Ascending aorta (tissue), 2 donors: ENCODE measurements at places on chromosomes 7 and 10.

DNA sequence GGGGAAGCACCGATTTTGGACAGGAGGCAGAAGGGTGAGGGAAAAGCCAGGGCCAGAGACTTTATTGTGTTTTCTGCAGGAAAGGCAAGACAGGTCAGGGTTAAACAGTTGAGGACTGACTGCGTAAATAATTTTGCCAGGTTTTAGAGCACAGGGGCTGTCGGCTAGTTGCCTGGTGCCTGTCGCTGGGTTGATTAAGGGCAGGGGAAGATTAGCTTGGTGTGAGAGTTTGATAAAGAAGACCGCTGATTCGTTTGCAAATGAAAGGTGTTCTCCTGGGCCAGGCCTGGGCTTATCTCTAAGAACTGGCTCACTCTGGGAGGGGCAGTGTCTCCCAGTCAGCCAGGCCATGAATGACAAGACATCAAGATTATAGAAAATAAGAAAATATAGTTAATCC lies 75.6 kb downstream of the SLC37A3 start:
- DNase-seq = no peak

GRCh38 chr7:105003872-105004510 lies 10.0 kb upstream of the KMT2E start:
- DNase-seq = no peak

GRCh38 chr7:151759591-151760042 lies 117.3 kb downstream of the PRKAG2 start:
- DNase-seq = no peak

DNA sequence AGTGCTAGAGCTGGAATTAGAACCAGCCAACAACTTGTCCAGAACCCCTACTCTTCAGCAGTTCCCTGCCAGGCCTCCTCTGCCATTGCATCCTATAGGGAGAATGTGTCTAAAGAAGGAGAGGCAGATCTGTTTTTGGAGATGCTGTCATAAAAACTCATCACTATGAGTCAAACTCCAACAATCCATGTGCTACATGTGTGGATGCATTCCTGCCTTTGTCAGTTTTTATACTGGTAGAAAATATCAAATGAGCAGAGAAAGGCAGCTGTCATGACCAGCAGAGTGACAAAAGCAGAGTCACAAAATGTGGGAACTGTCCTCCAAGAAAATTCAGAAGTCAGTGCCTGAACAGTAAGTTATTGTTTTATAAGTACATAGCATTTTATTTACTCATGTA lies 93.0 kb downstream of the ABLIM1 start:
- no peak for DNase-seq

DNA sequence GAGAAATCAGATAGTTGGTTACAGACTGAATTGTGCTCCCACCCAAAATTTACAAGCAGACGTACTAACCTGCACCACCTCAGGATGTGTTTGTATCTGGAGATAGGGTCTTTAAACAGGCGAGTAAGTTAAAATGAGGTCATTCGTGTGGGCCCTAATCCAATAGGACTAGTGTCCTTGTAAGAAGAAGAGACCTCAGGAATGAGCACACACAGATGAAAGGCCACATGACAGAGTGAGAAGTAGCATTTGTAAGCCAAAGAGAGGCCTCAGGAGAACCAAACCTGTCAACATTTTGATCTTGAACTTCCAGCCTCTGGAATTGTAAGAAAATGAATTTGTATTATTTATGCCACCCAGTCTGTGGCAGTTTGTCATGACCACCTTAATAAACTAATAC lies 149.5 kb upstream of the VWC2 start:
- DNase-seq = no peak

- DNase-seq = no peak
Measured at GRCh38 chr7:131970602-131971001, 414.2 kb upstream of the PODXL start.

DNA sequence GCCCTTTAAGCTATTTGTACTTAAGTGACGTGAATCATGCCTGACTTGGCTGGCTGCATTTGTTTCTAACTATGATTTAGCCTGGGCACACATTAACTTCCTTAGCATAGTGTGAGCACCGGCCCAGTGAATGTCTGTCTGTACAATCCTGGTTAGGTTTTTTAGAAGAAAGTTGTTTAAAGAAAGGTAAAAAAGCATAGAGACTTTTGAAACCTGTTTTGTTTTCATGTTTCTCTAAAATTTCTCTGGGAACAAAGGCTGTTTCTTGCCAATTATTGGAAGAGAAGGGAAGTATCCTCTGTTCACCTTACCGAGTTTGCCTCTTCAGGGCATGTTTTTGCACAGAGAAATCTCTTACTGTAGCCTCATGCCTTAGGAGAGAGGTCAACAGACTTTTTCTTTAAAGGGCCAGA lies 42.9 kb upstream of the MET start:
- DNase-seq = peak; percentile 65

DNA sequence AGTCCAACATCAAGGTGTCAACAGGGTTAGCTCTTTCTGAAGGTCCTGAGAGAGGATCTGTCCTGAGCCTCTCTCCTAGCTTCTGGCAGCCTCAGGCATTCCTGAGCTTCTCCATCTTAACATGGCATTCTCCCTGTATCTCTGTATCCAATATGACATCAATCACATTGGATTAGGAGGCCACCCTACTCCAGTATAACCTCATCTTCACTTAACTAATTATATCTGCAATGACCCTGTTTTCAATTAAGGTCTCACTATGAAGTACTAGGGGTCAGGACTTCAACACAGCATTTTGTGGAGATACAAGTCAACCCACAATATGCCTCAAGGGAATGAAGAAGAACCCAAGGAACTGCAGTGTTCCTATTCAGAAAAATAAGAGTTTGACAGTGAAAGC lies 133.8 kb downstream of the RELN start:
- no peak for DNase-seq

- no peak for DNase-seq
Measured at GRCh38 chr7:30864101-30864500, 47.6 kb upstream of the AQP1 start.

DNA sequence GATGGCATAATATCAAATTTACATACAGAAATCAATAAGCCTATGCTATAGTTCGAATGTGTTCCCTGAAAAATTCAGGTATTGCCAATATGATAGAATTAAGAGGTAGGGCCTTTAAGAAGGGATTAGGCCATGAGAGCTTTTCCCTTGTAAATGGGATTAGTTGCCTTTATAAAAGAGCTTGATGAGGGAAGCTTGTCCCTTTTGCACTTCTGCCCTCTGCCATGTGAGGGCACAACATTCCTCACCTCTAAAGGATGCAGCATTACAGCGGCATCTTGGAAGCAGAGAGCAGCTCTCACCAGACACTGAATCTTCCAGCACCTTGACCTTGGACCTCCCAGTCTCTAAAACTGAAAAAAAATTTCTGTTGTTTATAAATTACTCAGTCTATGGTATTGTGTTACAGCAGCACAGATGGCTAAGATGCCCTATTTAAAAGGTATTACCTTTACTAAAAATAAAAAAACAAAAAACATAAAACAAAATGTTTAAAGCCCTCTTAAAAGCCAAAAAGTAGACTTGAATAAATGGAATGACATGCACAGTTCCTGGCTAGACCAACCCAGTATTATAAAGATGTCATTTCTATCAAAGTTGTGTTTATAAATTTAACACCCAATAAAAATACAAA lies 909.6 kb downstream of the REEP3 start:
- DNase-seq = no peak

DNA sequence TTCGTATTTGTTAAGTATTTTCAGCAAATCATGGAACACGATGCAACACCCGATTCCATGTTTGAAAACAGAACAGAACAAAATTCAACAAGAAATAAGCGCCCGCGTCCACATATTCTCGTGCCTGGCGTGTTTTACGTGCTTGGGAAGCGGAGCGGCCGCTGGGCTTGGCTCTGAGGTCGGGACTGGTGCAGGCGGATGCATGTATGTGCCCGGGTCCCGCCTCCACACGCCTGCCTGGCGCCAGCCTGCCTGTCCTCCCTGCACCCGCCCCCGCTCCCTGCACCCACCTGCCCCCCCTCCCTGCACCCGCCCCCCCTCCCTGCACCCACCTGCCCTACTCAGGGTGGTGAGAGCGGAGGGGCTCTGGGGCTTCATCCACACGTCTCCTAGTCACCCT lies 454.5 kb downstream of the DNAJB6 start:
- DNase-seq = no peak

DNA sequence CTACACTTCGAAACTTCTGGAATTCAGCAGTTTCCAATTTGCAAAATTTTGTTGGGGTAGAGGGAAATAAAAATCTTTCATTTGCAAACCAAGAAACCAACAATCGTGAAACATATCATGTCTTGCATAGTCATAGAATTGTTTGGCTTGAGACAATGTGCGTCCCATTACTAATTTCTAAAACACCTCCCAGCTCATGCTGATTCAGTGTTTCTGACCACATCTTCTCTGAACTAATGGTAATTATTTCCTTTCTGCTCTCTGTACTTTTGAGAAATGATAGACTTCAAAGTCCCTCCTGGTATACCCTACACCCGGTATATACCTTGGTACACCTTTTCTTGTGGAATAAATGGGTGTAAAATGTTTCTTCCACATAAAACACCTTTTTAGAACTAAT lies 41.8 kb upstream of the TSPAN13 start:
- no peak for DNase-seq

DNA sequence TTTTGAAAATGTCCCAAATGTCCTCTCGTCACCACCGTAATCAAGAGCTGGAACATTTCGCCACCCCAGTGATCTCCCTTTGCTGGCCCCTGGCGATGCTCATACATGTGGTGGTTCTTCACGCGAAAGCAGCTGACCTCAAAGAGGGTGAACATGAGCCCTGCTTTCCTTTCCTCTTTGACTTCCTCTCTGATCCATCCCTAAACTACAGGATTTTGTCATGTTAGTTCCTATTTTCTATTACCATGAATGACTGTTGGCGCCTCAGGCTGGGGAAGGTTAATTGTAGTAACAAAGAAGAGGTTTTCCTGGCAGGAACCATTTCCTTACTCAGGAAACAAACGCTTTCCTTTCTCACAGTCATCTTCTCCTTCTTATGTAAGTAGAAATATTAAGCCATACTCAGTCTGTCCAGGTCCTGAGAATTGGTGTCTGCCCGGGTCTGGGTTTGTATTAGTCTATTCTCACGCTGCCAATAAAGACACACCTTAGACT lies 114.5 kb downstream of the INSYN2A start:
- DNase-seq = no peak

DNA sequence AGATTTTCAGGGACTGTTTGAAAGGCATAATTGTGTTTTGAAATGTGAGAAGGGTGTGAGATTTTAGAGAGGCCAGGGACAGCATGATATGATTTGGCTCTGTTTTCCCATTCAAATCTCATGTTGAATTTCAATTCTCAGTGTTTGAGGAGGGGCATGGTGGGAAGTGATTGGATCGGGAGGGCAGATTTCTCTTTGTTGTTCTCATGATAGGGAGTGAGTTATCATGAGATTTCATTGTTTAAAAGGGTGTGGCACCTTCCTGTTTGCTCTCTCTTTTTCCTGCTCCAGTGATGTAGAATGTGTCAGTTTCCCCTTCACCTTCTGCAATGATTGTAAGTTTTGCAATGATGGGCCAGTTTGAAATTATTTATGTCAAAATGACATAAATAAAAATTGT lies 113.0 kb upstream of the PCDH15 start:
- no peak for DNase-seq

- DNase-seq = no peak
Measured at GRCh38 chr10:112000466-112000865, 183.1 kb downstream of the GPAM start.

- DNase-seq = no peak
Measured at GRCh38 chr7:9796241-9796640, 1177.4 kb upstream of the PHF14 start.

DNA sequence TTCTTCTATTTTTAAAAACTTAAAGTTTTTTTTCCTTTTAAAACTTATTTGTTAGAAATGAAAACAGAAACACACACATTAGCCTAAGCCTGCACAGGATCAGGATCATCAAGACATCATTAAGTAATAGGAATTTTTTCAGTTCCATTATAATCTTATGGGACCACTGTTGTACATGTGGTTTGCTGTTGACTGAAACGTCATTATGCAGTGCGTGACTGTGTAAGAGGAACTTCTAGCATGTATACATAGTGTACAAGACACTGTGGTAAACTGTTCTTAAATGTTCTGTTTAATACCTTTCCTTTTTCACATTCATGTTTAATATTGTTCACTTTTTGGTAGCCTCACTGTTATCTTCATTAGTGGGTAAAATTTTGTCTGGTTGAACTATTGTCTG lies 12.1 kb downstream of the ENTPD7 start:
- DNase-seq = no peak

- DNase-seq = no peak
Measured at GRCh38 chr7:128178611-128179010, 62.5 kb upstream of the LEP start.

- DNase-seq = no peak
Measured at GRCh38 chr10:29595636-29596225, 39.0 kb downstream of the SVIL start.

GRCh38 chr10:132392811-132393694 lies 3.9 kb upstream of the PWWP2B start:
- DNase-seq = no peak

DNA sequence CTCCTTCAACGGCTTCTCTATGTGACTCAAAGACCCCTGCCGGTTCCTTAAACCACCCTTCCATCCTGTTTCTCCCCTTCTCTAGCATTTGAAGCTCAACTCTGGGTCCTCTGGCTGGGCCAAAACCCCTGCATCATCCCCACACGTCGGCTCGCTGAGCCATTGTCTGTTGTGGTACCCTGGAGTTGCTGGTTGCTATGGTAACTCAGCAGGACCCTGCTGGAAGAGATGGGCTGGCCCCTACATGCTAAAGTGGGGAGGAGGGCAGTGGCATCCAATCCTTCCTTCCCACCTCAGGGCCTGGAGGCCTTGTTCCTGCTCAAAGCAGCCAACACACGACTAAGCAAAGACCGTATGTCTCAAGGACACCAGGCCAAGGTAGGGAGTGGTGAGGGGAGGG lies 452.5 kb downstream of the PLXNA4 start:
- no peak for DNase-seq

DNA sequence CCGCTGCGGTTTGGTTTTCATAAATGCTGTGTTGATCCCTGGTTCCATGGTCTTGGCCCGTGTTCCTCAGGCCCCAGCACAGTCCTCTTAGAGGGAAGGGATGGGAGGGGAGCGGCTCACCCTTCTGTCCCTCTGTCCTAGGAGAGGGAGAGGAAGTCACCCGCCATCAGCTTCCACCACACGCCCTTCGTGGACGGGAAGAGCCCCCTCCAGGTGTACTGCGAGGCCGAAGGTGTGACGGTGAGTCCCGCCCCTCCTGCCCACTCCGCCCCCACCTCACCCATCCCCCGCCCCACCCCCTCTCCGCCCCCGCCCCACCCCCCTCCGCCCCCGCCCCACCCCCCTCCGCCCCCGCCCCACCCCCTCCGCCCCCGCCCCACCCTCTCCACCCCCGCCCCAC lies 37.5 kb upstream of the DPYSL4 start:
- no peak for DNase-seq

DNA sequence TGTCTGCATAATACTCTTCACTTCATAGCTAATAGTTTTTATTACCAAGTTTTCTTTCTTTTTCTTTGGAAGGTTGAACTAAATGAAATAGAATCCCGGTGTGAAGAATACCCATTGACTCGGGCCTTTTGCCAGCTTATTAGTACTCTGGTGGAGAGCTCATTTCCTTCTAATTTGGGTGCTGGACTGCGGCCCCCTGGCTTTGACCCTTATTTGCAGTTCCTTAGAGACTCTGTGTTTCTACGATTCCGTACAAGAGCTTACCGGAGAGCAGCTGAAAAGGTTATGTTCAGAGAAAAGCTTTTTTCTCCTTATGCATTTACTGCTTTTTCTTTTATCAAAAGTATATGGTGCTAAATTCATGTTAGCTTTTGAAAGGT lies 40.2 kb downstream of the NUP205 start:
- DNase-seq = no peak
